ENCODE measurements at places on chromosomes 6 and 20. TPM values are rescaled to one million over a fixed set of nuclear protein-coding genes. Genes with fewer than 3 reads are reported as not detected.

RBBP8NL gene
- not detected for total RNA-seq

BCL2L1 gene
- total RNA-seq, result 50.7 TPM

HBS1L gene
- total RNA-seq, result 92.3 TPM

MRPS10 gene
- 41.0 TPM for total RNA-seq

SLPI gene
- not detected for total RNA-seq

Measured in parietal lobe (tissue), 2 donors.